Left ventricle myocardium superior (tissue), 1 donor: ENCODE measurements at places on chromosomes 7 and 10. TPM values are rescaled to one million over a fixed set of nuclear protein-coding genes. Genes with fewer than 3 reads are reported as not detected.

DNA sequence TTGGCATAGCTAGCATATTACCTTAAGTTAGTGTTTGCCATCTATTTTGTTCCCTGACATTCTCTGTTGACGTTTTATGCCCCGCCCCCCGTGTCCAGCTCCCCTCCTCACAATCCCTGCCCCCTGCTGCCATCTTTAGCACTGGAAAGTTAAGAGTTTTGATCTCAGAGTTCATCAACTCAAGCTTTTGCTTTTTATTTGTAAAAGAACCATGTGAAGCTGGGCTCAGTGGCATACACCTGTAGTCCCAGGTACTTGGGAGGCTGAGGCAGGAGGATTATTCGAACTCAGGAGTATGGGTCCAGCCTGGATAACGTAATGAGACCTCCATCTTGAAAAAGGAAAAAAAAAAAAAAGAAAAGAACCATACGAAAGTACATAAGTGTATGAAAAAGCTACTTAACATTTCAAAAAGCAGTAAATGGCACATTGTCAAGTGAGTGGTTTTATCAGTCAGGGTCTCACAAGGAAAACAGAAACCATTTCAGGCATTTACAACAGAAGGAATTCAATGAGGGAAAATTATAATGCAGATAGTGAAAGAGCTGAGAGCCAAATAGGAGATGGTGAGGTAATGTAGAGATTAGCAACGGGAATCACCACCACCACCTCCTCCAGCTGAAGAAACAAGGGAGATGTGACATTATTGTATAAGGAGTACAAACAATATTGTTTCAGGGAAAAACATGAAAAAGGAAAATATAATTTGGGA is 64.9 kb downstream of the MCU start:
- DNase-seq: no peak

NODAL gene
- total RNA-seq: not detected

- no peak for DNase-seq
These were observed 14.8 kb downstream of the TRPV6 start for GRCh38 chr7:142870566-142871259.

DNA sequence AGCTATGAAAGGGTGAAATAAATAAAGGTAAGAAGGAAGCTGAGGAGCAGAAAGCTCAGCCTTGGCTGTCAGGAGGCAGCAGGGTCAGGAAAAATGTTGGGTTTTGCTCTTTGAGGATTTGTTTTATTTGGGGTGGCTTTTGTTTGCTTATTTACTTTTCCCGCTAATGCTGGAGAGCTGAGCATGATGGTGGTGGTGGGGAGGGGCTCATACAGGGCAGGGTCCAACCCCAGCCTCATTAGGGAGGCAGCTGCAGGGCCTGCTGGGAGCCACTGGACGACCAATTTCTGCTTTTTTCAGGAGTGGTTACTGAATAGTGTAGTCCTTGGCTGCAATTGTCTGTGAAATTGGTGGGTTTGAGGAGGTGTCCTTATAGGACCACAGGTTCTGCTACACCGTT is 36.3 kb downstream of the CCM2 start:
- DNase-seq: no peak

DNA sequence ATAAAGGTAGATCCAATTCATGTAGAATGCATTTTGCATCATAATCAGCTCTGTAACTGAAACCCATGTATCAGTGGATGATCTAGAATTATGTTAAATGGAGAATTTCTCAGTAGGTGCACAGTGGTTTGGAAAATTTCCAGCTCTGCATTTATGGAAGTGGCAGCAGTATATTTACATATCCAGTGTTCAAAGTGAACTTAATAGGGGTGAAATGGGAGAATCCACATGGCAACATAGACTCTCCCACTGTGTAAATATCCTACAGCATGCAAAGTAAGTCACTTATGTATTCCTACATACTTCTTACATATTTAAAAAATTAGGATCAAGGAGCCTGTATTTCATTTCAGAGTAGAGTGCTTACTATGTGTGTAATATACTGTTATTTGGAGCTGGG is 35.3 kb downstream of the CDC14C start:
- DNase-seq: no peak

- no peak for DNase-seq
These were observed 35.8 kb upstream of the BHLHA15 start for GRCh38 chr7:98175260-98175940.

PIP gene
- total RNA-seq: not detected

- no peak for DNase-seq
These were observed 11.5 kb downstream of the ADCY1 start for GRCh38 chr7:45585628-45586027.

FAM25G gene
- not detected for total RNA-seq

ATP5F1C gene
- total RNA-seq: 777 TPM

DNA sequence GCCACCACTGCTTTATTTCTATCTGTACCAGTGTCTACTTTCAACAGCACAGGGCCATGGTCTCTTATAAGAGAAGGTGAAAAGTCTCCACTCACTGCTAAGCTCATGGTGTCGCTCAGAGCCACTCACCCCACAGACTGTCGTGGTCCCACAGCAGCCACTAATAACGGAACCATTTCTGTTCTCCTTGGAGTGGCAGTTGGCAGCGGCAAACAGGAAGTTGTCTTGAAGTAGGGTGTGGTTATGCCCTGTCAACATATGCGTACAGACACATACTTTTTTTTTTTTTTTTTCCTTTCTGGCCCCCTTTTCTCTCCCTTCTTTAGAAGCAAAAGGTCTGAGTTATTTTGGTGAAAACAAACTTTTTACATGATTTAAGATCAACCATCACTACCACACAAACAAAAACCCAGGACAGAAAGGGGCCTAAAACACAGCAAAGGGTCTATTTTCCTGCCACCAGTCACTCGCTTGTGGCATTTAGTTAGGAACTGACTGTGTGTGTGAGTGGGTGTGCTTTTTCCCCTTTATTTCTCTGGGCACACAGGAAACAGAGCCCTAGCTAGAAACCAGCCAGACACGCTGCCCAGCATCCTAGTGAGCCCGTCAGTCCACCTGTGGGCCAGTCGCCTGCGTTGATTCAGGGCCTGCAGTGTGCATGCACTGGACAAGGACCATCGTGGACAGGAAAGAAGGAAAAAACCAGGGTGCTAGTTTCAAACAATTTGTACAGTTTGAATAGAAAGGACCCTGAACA is 96.7 kb upstream of the EFCAB10 start:
- DNase-seq: no peak

NSMCE4A gene
- total RNA-seq: 30.3 TPM

GRCh38 chr7:128194533-128195282 is 46.4 kb upstream of the LEP start:
- DNase-seq: no peak

- no peak for DNase-seq
These were observed 62.4 kb downstream of the COA1 start for GRCh38 chr7:43666938-43667337.

- DNase-seq: no peak
These were observed 113.0 kb upstream of the ANLN start for GRCh38 chr7:36276428-36277248.

- peak; percentile 31 for DNase-seq
These were observed 557 bp upstream of the TAX1BP1 start for GRCh38 chr7:27739301-27739908.

GRCh38 chr10:11208243-11208642 is 190.6 kb downstream of the CELF2 start:
- no peak for DNase-seq

ANAPC16 gene
- 260 TPM for total RNA-seq

- no peak for DNase-seq
These were observed 54.5 kb downstream of the COL1A2 start for GRCh38 chr7:94449151-94449725.

- DNase-seq: no peak
These were observed 32.1 kb upstream of the CHST15 start for GRCh38 chr10:124125305-124126116.

DNA sequence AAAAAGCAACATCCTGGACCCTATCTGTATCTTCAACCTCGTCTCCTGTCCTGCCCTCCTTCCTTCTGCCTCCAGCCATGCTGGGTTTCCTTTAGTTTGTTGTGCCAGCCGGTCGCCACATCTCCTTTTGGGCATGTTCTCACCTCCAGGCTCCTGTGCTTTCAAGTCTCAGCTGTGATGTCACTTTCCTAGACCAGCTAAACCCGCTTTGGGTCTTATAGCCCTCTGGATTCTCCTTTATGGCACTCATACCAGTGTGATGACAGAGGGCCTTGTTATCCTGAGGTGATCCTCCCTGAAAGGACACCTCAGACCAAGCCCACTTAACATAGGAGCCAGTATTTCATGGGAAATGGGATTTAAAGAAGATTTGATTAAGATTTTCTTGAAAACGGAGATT is 108.6 kb downstream of the EMX2 start:
- DNase-seq: no peak
